Upper lobe of left lung (tissue), 6 donors: ENCODE measurements at places on chromosomes 4 and X. TPM values are rescaled to one million over a fixed set of nuclear protein-coding genes. Genes with fewer than 3 reads are reported as not detected.

DNA sequence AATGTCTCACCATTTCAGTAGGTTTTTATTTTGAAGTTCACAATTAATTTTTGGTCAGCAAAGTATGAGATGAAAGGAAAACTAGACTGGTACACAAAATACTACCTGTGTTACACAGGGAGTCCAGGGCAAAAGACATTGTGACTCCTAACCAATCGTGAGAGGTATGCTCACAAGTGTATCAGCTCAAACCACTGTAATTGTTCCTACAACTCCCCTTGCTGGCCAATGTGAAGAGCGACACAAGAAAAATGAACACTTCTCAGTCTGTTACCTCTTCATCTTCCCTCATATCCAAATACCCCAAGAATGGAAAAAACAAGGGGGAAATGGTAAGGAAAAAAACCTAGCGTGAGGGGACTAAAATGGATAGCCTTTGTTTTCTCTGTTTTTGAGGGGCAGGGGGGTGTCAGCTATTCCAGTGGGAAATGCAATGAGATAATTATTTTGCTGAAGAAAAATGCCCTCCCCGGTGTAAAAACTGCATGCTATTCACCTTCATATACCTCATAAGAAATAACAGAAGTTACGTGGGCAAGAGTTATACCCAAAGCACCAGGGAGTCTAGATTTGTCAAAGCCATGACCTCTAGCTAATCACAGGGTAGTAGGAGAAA is 30.6 kb upstream of the NSUN7 start:
- no peak overlapping the region for H3K4me3 ChIP-seq
- DNase-seq = no peak
- no peaks in the 10 kb centered on the region for H3K36me3 ChIP-seq

DNA sequence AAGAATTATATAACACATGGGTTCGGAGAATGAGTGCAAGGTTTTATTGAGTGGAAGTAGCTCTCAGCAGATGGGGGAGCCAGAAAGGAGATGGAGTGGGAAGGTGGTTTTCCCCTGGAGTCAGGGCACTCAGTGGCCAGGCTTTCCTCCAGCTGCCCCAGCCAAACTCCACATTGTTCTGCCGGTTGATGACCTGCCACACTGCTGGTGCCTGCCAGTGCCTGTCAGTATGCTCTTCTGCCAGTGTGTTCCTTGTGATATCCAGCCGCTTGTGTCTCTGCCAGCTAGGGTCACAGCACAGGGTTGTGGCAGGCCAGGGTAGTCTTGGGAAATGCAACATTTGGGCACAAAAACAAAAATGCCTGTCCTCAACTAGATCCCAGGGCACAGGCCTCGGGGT is 604.8 kb upstream of the TECRL start:
- no peaks in the 10 kb centered on the region for H3K27me3 ChIP-seq
- H3K36me3 ChIP-seq = no peaks in the 10 kb centered on the region
- H3K4me1 ChIP-seq = no peaks in the 10 kb centered on the region
- no peak overlapping the region for H3K27ac ChIP-seq
- no peak overlapping the region for H3K4me3 ChIP-seq

NAP1L3 gene
- 1.8 TPM for total RNA-seq

- H3K4me1 ChIP-seq = no peaks in the 10 kb centered on the region
- DNase-seq = no peak
- no peak overlapping the region for H3K4me3 ChIP-seq
- H3K36me3 ChIP-seq = peaks cover 3% of the 10 kb centered on the region
- no peak overlapping the region for H3K27ac ChIP-seq
Measured at GRCh38 chr4:148074462-148074861, 342.6 kb downstream of the ARHGAP10 start.

- H3K27me3 ChIP-seq = no peaks in the 10 kb centered on the region
- no peak overlapping the region for H3K27ac ChIP-seq
- H3K36me3 ChIP-seq = no peaks in the 10 kb centered on the region
- no peak overlapping the region for H3K4me3 ChIP-seq
- H3K4me1 ChIP-seq = no peaks in the 10 kb centered on the region
Measured at GRCh38 chr4:116724249-116724648, 361.1 kb downstream of the TRAM1L1 start.

- peaks cover 39% of the 10 kb centered on the region for H3K36me3 ChIP-seq
- peaks cover 10% of the 10 kb centered on the region for H3K4me1 ChIP-seq
- H3K27me3 ChIP-seq = no peaks in the 10 kb centered on the region
- DNase-seq = no peak
- H3K4me3 ChIP-seq = no peak overlapping the region
- no peak overlapping the region for H3K27ac ChIP-seq
Measured at GRCh38 chrX:154441564-154441963, 2.4 kb upstream of the FAM50A start.

DNA sequence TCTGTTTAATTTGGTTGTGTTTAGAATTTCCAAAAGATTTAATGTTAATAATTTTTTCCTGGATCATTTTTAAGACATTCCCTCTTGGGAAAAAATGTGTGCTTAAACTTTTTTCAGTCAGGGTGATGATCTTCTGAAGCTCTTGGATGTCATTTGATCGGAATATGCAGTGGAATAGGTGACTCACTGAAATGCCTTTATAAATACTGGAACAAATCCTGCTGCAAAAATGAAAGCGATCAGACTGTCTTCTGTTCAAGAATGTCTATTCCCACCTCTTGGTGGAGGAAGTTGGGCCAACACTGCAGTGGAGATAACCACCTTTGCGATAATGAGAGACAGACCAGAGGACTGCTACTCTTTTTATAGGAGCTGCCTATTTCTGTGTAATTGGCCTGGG is 46.7 kb downstream of the LARP1B start:
- no peaks in the 10 kb centered on the region for H3K27me3 ChIP-seq
- no peak overlapping the region for H3K4me3 ChIP-seq
- no peaks in the 10 kb centered on the region for H3K4me1 ChIP-seq
- DNase-seq = no peak
- H3K27ac ChIP-seq = no peak overlapping the region

GRCh38 chr4:123553279-123553678 is 156.7 kb downstream of the SPRY1 start:
- H3K36me3 ChIP-seq = no peaks in the 10 kb centered on the region
- H3K27ac ChIP-seq = no peak overlapping the region
- no peak overlapping the region for H3K4me3 ChIP-seq

DNA sequence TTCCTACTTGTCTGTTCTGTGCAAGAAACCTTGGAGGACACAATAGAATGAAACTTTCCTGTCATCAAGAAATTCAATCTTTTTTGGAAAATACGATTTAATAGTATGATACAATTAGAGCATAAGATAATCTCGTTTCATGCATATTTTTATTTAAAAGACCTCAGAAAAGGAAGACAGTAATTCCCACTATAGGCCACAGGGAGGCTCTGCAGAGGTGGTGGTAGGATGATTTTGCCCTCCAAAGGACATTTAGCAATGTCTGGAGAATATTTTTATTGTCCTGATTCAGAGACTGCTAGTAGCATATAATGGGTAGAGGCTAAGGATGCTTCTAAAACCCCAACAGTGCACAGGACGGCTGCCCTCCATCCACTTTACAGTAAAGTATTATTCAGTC is 68.7 kb downstream of the PAK3 start:
- no peak overlapping the region for H3K27ac ChIP-seq
- H3K4me3 ChIP-seq = no peak overlapping the region
- no peaks in the 10 kb centered on the region for H3K4me1 ChIP-seq
- no peak for DNase-seq
- H3K36me3 ChIP-seq = no peaks in the 10 kb centered on the region

DNA sequence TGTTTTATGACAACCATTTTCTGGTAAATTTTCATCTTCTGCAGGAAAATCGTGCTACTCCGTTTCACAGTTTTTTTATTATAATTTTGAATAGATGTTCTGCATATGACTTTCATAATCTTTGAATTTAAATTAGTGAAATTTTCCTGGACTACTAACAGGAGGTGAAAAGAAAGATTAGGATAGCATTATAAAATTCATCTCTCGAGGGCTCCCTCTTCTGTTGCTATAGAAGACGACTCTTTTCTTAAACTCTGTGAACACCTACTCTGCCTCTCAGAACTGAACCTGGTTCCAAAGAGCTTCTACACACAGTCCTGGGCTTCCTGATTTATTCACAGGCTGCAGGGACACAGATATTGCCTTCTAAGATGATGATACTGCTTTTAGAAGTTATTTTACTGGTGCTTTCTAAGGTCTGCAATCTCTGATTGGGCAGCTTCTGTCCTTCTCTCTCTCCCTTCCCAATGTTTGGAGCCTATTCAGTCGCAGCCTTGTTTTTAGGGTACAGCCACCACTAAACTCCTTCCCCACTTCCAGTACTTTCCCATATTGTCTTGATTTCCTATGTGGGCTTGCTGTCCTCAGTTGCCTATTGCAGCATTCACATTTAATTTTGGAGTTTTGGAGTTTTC is 10.1 kb upstream of the SAP30 start:
- DNase-seq = no peak
- no peaks in the 10 kb centered on the region for H3K27me3 ChIP-seq
- H3K4me3 ChIP-seq = no peak overlapping the region
- no peak overlapping the region for H3K27ac ChIP-seq
- no peaks in the 10 kb centered on the region for H3K4me1 ChIP-seq
- H3K36me3 ChIP-seq = no peaks in the 10 kb centered on the region

GRCh38 chr4:177640864-177641263 is 198.6 kb upstream of the AGA start:
- H3K36me3 ChIP-seq = no peaks in the 10 kb centered on the region
- DNase-seq = no peak
- no peak overlapping the region for H3K27ac ChIP-seq
- no peaks in the 10 kb centered on the region for H3K27me3 ChIP-seq

DNA sequence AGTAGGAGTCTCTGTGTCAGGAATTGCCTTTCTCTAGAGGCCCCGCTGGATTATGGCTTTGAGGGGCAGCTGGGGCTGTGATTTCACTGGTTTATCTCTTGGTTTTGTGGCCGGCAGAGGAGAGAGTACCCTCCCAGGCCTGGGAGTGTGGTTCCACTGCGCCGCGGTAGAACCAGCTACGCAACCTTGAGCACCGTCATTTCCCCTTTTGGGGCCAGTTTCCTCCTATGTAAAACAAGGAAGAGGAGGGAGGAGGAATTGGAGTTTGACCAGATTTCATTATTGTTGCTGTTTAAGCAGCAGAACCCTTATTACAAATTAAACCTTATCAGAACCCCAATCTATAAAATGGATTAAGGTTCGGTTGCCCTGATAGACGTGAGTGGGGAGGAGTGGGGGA is 4.4 kb downstream of the SOX3 start:
- H3K4me3 ChIP-seq = no peak overlapping the region
- no peaks in the 10 kb centered on the region for H3K36me3 ChIP-seq
- peaks cover 11% of the 10 kb centered on the region for H3K4me1 ChIP-seq
- peaks cover 12% of the 10 kb centered on the region for H3K27me3 ChIP-seq
- no peak for DNase-seq

PPBP gene
- total RNA-seq = 8.3 TPM

DGKQ gene
- total RNA-seq = 19.2 TPM

DNA sequence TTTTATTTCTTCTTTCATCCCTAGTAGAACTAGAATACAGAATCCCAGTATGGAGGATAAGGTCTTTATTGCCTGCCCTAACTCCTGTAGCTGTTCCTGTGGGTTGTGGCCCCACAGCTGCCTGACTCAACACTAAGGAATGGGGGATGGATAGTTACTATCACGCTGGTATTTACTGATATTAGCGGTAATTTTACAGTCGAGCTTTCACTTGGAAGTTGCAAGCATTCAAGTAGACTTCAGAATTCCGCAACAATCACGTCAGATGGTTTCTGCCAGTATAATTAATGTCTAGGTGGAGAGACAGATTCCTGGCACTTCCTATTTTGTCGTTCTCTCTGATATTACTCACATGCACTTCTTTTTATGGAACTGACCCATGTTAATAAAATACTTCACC is 489.8 kb downstream of the PABPC4L start:
- no peak overlapping the region for H3K27ac ChIP-seq
- no peak overlapping the region for H3K4me3 ChIP-seq
- H3K4me1 ChIP-seq = no peaks in the 10 kb centered on the region

GRCh38 chrX:15242899-15243555 is 26.9 kb downstream of the ASB9 start:
- H3K4me1 ChIP-seq = no peaks in the 10 kb centered on the region
- no peak for DNase-seq
- no peak overlapping the region for H3K4me3 ChIP-seq
- H3K27me3 ChIP-seq = no peaks in the 10 kb centered on the region
- H3K27ac ChIP-seq = no peak overlapping the region

GRCh38 chr4:156578005-156578404 is 393.6 kb downstream of the PDGFC start:
- H3K27me3 ChIP-seq = no peaks in the 10 kb centered on the region
- no peaks in the 10 kb centered on the region for H3K36me3 ChIP-seq
- DNase-seq = no peak
- H3K27ac ChIP-seq = no peak overlapping the region

DNA sequence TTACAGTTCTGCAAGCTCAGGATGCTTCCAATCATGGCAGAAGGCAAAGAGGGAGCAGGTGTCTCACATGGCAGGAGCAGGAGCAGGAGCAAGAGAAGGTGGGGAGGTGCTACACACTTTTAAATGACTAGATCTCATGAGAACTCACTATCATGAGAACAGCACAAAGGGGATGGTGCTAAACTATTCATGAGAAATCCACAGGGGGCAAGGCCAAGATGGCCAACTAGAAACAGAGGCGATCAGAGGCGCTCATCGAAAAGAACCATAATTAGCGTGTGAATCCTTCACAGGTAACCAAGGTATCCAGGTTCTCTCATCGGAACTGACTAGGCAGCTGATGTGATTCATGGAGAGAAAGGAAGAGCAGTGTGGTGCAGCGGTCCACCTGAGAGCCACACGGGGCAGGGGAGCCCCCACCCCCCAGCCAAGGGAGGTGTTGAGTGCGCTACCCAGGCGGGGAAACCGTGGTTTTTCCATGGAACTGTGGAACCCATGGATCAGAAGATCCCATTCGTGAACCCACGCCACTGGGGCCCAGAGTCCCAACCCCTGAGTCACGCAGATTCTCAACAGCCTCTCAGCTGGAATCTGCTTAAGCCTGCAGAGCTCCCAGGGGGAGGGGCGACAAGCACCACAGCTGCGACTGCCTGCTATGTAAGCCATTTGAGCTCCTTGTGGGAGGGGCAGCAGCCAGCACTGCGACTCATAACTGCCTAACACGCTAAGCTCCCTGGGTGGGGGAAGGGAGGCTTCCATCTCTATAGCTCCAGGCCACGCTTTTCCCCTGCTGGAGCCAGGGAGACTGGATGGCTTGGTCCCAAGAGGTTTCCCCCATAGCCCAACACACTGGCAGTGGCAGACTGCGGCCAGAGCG is 46.7 kb downstream of the FGF16 start:
- H3K4me1 ChIP-seq = no peaks in the 10 kb centered on the region
- H3K4me3 ChIP-seq = no peak overlapping the region
- no peak for DNase-seq
- no peaks in the 10 kb centered on the region for H3K36me3 ChIP-seq
- no peak overlapping the region for H3K27ac ChIP-seq

DNA sequence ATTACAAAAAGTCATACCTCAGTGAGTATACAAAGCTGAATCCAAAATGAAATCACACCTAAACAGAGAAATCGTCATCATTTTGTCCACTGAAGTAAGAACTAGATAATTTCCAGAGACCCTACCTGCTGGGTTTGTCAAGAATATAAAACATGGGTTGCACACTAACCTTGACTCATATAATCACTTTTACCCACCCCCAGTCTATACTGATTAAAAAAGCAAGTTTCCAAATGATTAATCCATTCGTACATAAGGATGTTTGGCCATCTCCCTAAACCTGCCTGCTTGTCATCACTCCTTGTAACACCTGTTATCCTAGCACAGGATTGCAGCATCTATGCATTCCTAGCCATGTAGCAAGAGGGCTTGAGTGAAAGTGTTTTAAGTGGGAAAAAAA is 4.7 kb downstream of the RAP2C start:
- H3K4me1 ChIP-seq = peaks cover 27% of the 10 kb centered on the region
- no peaks in the 10 kb centered on the region for H3K36me3 ChIP-seq
- H3K27ac ChIP-seq = no peak overlapping the region
- no peaks in the 10 kb centered on the region for H3K27me3 ChIP-seq
- DNase-seq = no peak
- H3K4me3 ChIP-seq = no peak overlapping the region

SPANXB1 gene
- total RNA-seq = not detected
